Lung (tissue), 17 donors: ENCODE measurements at places on chromosomes 4 and X. TPM values are rescaled to one million over a fixed set of nuclear protein-coding genes. Genes with fewer than 3 reads are reported as not detected.

The DKK2 gene
- 2.6 TPM for polyA plus RNA-seq

The HSFX1 gene
- 0.51 TPM for polyA plus RNA-seq

- DNase-seq = no peak
Observed at GRCh38 chr4:6071959-6072720, 53.9 kb upstream of the C4orf50 start.

DNA sequence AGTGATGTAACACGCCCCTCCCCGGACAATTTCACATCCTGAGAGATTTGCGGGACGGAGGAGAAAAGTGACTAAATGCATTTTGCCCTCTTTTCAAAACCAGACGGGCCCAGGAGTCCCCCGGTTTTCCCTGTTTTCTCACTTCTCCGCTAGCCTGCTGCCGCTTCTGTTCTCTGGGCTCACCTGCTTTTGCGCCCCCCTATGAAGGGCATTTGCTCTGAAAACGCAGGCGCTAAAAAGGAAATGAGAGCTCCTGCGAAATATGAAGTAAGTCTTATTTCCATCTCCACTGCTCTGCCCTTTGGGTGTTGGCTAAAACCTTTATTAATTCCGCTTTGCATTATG lies 613 bp upstream of the TMEM47 start:
- no peak for DNase-seq

DNA sequence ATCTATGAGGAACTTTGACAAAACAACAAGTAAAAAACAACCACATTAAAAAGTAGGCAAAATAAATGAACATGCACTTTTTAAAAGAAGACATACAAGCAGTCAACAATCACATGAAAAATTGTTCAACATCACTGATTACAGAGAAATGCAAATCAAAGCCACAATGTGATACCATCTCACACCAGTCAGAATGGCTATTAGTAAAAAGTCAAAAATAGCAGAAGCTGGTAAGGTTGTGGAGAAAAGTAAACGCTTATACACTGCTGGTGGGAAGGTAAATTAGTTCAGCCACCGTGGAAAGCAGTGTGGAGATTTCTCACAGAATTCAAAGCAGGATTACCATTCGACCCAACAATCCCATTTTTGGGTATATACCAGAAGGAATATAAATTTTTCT lies 17.0 kb upstream of the LNX1 start:
- DNase-seq = no peak

- no peak for DNase-seq
Observed at GRCh38 chr4:1851160-1851559, 4.8 kb downstream of the LETM1 start.
